ENCODE measurements at places on chromosomes 3 and 15. TPM values are rescaled to one million over a fixed set of nuclear protein-coding genes. Genes with fewer than 3 reads are reported as not detected.

The IRAK2 gene
- 5.0 TPM for total RNA-seq

The SAMD7 gene
- not detected for total RNA-seq

The SLC2A2 gene
- total RNA-seq = not detected

The EFHB gene
- total RNA-seq = 0.33 TPM

The FES gene
- 44.5 TPM for total RNA-seq

The PARP15 gene
- 1.3 TPM for total RNA-seq

The CASR gene
- under 0.01 TPM for total RNA-seq

The PLA2G4E gene
- total RNA-seq = not detected

The TNFSF10 gene
- total RNA-seq = 24.4 TPM

The HGD gene
- 50.8 TPM for total RNA-seq

DNA sequence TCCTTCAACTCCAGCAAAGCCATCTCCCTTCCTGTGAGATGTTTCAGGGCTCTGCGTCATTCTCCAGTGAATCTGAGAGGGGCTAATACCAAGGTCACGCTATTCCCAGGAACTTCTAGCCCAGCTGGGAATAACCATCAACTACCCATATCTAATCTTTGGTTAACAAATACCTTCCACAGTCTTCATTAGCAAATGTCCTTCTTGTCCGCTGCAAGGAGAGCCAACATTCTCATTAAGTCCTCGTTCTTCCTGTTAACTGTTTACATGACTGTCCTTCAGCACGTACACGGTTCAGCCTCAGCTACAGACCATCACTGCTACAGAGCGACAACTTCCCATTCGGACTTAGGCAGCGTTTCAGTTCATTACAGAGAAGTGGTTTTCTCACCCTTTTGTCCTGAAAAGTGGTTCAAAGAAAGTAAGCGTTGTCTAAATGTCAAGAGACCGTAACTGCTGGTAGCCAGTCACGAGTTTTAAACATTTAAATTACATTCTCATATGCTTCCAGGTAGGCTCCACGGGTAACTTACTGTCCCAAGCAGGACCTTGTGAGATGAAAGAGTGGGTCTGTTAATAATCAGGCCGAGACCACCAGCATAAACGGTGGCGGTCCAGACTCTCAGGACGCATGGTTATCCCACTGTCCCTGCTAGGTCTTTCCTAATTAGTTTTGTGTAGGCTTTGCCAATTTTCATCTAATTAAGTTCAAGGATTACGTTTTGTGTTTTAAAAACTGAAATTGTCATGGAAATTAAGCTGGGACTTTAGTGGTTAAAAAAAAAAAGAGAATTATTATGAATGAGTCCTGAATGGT is 63.8 kb downstream of the CHSY1 start:
- no peak for DNase-seq

DNA sequence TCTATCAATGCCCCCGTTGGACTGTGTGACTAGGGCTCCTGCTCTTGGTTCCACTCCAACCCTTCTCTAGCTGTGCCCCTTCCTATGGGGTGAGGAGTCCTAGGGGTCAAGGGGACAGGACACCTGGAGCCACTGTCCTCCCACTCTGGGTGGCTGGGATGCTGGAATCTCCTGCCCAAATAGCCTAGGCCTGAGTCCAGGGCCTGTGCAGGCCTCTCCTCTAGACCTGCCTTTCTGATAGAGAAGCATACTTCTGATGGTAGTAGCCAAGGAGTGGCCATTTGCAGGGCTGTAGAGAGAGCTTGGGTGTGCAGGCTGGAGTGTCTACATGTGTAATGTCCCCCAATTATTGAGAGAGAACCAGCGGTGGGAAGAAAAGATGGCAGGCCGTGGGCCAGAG is 54.2 kb downstream of the ITGA11 start:
- DNase-seq = no peak

DNA sequence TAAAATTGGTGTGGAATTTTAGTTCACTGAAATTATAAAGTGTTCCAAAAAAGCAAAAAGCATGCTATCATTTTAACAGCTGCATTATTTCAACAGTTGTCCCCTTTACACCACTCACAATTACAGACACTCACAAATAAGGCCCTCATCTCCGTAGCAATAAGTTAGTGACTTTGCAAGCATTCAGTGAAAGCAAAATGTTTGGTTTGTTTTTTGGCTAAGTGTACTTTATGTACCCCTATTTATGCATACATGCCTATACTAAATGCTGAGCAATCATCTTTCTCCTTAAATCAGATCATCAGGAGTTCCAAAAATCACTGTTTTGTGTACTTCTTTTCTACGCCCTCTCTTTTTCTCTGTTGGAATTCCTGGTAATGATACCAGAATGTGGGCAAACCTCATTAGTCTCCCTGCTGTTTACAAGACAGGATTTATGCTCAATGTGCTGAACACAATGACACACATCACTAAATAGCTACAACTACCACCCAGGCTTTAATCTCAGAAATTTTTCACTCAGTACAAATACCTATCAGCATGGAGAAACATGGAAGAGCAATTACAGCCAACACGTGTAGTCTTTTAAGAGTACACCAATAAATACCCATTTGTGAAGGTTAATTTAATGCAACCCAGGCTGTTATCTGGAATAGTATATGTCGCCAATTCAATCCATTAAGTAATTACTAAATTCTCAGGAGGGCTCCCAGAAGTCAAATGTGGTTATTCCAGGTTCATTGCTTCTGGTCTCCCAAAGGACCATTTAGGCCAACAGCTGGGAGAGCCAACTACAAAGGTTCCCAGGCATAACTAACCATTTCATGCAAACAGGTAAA is 12.0 kb downstream of the ALDH1A2 start:
- no peak for DNase-seq

DNA sequence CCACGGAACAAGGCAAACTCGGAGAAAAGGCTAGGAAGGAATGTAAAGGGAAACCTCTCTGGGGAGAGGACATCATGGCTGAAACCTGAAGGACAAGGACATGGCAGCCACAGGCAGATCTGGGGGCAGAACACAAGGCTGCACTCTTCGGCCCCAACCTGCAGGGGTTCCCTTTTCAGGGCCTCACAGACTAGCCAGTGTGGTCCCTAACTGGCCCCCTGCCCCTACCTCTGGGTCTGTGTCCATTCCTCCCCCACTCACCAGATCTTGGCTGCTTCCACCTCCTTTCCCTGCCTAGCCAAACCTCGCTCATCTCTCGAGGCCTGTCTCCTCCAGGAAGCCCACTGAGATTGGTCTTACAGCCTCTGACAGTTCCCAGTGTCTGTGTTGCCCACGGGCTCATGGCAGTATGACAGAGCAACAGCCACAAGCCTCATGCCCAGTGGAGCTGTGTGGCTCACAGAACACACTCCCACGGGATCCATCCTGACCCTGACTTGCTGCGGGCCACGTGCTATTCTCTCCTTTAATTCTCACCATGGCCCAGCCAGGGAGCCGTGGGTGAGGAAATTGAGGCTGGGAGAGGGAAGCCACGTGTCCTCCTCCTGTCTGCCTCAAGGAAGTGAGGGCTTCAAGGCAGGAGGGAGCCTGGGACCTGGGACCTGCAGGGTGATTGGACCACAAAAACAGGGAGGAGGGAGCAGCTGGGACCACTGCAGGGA is 26.5 kb downstream of the WNT7A start:
- DNase-seq = no peak

GRCh38 chr15:41983621-41984571 is 11.5 kb upstream of the EHD4 start:
- no peak for DNase-seq

DNA sequence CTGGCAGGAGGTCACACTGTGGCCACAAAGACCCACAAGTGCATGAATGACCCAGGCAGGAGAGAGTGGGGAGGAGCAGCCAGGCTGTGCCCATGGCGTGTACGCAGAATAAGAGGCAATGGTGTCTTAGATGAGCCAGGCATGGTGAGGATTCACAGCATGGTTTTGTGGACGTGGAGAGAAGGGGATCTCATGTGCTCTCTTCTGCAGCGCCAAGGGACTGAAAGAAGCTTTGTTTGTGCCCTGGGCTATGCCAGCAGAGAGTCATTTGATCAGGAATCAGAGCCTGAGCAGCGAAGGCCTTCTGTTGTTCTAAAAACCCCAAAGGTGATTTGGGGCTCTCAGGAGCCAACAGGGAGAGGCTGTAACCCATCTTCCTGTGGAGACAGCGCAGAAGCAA is 18.7 kb upstream of the RPP14 start:
- no peak for DNase-seq

DNA sequence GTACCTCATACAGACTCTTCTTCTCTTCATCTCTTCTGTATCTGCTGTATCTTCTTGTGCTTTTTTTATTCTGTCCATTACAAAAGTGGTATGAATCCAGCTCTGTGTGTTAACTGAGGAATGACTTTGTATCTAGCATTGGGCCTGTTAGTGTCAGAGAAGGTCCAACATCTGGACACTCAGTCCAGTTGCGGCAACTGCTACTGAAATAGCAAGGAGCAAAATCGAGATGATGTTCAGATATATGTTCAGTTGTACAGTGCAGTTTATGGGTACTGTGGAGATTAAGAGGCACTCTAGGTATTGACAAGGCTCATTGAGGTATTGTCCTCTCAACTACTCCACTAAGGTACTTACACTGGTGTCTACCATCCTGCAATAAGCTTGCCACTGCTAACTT is 42.6 kb downstream of the KLHDC8B start:
- DNase-seq = no peak

GRCh38 chr3:152021951-152022461 is 148.6 kb downstream of the SUCNR1 start:
- DNase-seq = no peak

GRCh38 chr3:61571516-61572336 is 10.4 kb downstream of the PTPRG start:
- DNase-seq = no peak

DNA sequence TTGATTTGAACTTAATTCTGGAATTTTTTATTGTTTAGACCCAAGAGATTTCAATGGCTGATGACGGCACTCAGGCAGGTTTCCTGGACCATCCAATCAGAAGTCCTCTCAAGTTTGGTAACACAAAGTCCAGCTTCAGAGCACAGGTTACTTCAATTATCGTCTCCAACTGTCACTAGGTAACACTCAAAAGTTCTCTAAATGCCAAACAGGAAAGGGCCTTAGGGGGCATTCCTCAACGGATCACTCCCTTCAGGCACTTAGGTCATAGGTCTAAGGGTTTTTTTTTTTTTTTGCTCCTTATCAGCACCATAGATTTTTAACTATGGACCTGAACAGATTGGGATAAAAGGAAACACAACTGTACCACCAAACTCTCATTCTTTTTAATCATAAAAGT is 85.8 kb downstream of the MEIS2 start:
- no peak for DNase-seq

GRCh38 chr15:67101911-67102598 is 36.7 kb downstream of the SMAD3 start:
- no peak for DNase-seq

DNA sequence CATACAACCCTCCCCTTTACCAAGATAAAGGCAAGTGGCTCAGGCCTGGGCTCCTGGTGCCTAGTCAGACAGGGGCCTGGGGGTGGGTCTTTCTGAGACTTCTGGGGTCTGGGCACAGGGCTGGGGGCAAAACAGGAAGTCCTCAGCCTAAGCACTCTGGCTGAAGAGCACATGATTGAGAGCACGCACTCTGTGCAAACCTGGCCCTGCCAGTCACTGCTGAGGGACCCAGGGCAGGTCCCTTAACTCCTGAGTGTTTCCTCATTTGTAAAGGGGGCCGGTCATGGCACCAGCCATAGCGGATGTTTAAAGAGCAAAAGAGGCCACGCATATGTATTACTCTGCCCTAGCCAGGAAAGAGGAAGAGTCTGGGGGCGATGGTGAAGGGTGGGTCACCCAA is 16.0 kb downstream of the TKT start:
- DNase-seq = no peak

GRCh38 chr3:46896386-46896785 is 18.9 kb downstream of the PTH1R start:
- DNase-seq = no peak

GRCh38 chr15:40290918-40291574 is 8.2 kb upstream of the ANKRD63 start:
- DNase-seq = peak; percentile 72

- DNase-seq = no peak
Observed at GRCh38 chr3:47455806-47456452, 19.8 kb downstream of the SCAP start.

GRCh38 chr3:8366219-8366810 is 135.3 kb upstream of the LMCD1 start:
- DNase-seq = no peak

DNA sequence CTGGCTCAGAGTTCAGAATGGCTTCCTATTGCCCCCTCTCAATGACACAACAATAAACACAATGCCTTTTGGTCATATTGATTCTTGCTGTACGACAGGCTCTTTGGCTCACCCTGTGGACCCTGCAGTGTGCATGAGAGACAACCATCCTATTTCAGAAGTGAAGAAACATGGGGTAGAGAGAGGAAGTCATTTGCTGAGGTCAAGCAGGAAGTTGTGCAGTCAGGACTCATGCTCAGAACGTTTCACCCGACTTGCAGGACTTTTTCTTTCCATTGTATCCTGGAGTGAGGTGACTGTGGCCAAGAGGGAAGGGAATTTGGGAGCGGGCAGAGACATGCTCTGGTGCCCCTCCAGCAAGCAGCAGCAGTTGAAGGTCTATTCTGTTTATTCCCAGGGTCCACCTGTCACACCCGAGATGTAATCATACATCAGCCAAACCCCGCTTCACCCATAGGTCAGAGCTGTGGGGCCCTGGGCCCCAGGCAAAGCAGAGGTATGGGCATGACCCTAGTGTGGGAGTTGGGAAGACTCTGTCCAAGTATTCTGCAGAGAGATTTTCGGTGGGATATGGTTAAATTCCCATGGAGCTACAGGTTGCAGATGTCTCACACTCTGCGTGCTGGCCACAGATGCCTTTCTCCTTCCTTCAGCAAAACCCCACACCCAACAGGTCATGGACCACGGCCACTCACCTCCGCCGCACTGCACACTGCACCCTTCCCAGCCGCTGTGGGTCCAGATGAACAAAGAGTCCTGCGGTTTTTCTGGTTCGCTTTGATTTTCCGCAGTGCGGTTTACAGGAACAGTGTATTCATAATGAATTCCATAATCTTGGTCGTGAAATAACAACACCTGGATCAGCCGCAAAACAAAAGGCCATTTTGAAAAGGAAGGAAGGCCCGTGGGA is 290.6 kb downstream of the ADAMTS17 start:
- no peak for DNase-seq

DNA sequence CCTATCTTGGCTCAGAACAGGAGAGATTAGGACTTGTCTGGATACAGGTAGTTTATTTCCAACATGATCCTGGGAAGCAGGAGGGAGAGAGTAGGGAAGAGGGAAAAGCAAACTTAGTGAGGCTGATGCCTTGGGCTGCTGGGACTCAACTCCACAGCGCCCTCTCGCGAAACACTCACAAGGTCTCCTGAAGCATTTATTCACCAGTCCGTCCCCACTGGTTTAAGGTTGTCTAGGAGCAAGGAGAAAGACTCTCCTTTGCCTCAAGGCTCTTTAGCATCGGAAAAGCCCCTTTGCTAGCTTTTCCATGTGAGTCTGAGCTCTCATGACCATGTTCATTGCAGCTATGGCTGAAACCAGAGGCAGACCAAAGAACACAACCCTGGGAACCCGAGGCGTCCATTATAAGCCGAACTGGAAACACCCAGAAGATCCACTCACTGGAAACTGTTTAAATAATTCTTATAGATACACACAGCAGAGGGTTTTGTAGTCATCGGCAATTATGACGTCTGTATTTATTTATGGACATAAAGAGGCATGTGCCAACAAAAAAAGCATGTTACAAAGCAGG is 244.5 kb downstream of the CD47 start:
- DNase-seq = peak; percentile 64

- no peak for DNase-seq
Observed at GRCh38 chr3:153052096-153052460, 109.9 kb upstream of the RAP2B start.

All from thyroid gland (tissue), 4 donors.